Uterine smooth muscle cell (primary cell): ENCODE measurements at places on chromosomes 16 and 17. TPM values are rescaled to one million over a fixed set of nuclear protein-coding genes. Genes with fewer than 3 reads are reported as not detected.

Gene GPR139
- not detected in 2 replicates for total RNA-seq

Gene CLEC18C
- total RNA-seq, result 0.25 TPM in 1 of 2 replicates, not detected in the other

Gene RGS9
- total RNA-seq, result 2.2 and 2.9 TPM in 2 replicates

Gene SLC16A11
- total RNA-seq, result 0.11 and 0.12 TPM in 2 replicates

Gene SLC13A2
- not detected in 2 replicates for total RNA-seq

Gene PDXDC1
- 92.9 and 104 TPM in 2 replicates for total RNA-seq

Gene CCL2
- total RNA-seq, result 6.3 and 12.0 TPM in 2 replicates

Gene C16orf96
- total RNA-seq, result not detected in 2 replicates

Gene SLC35G6
- not detected in 2 replicates for total RNA-seq

Gene TEFM
- total RNA-seq, result 13.6 and 16.8 TPM in 2 replicates

Gene NACA2
- not detected in 2 replicates for total RNA-seq

Gene SOX8
- under 0.01 and 0.22 TPM in 2 replicates for total RNA-seq

Gene ABCC11
- 0.11 and 0.50 TPM in 2 replicates for total RNA-seq

Gene ZNF821
- total RNA-seq, result 3.4 and 5.2 TPM in 2 replicates

Gene C17orf113
- total RNA-seq, result 0.22 and 0.37 TPM in 2 replicates

Gene TNS4
- total RNA-seq, result not detected in 2 replicates

Gene HOXB6
- 0.62 and 0.77 TPM in 2 replicates for total RNA-seq

Gene MPHOSPH6
- total RNA-seq, result 33.7 and 57.2 TPM in 2 replicates

Gene SP6
- 0.11 TPM in 1 of 2 replicates, not detected in the other for total RNA-seq

Gene NOXO1
- not detected in 2 replicates for total RNA-seq
